A549 treated with ZK216348 at 1 μM for 4 hours (cell line): ENCODE measurements at places on chromosomes 4 and X. TPM values are rescaled to one million over a fixed set of nuclear protein-coding genes. Genes with fewer than 3 reads are reported as not detected.

CXCL11 gene
- not detected in 5 replicates for total RNA-seq

NPNT gene
- total RNA-seq = 0.22 to 0.60 TPM (median 0.37 TPM) in 5 replicates

DIAPH2 gene
- 2.7 to 5.4 TPM (median 4.9 TPM) in 5 replicates for total RNA-seq

TBX22 gene
- not detected in 5 replicates for total RNA-seq

IL2 gene
- total RNA-seq = not detected in 5 replicates

LINC00632 gene
- 1.1 to 2.3 TPM (median 1.8 TPM) in 5 replicates for total RNA-seq

TMEM35A gene
- total RNA-seq = not detected in 5 replicates

LGI2 gene
- 0.06 to 0.38 TPM (median 0.22 TPM) in 5 replicates for total RNA-seq

CLNK gene
- total RNA-seq = not detected in 5 replicates

PABPC1L2B gene
- not detected in 5 replicates for total RNA-seq

TBC1D9 gene
- total RNA-seq = 5.8 to 7.8 TPM (median 7.3 TPM) in 5 replicates

TASL gene
- total RNA-seq = not detected in 5 replicates

AREG gene
- 46.2 to 55.5 TPM (median 48.7 TPM) in 5 replicates for total RNA-seq

KCND1 gene
- 0.92 to 1.6 TPM (median 1.2 TPM) in 5 replicates for total RNA-seq

RASGEF1B gene
- total RNA-seq = not detected in 5 replicates

IL1RAPL2 gene
- total RNA-seq = not detected in 5 replicates

PARM1 gene
- 0.41 to 0.60 TPM (median 0.48 TPM) in 5 replicates for total RNA-seq

MAGEB1 gene
- not detected in 5 replicates for total RNA-seq

TIGD4 gene
- total RNA-seq = 0.14 to 0.35 TPM (median 0.26 TPM) in 5 replicates

RIBC1 gene
- 0.86 to 1.5 TPM (median 1.3 TPM) in 5 replicates for total RNA-seq

VCX gene
- not detected in 5 replicates for total RNA-seq

XK gene
- 0.31 to 0.56 TPM (median 0.37 TPM) in 5 replicates for total RNA-seq

TACC3 gene
- 80.9 to 99.4 TPM (median 87.8 TPM) in 5 replicates for total RNA-seq

TNMD gene
- not detected in 5 replicates for total RNA-seq

MAGEB17 gene
- total RNA-seq = not detected in 5 replicates

SUPT20HL2 gene
- total RNA-seq = not detected in 5 replicates

ZNF157 gene
- total RNA-seq = 0.06 to 0.15 TPM (median 0.07 TPM) in 3 of 5 replicates, not detected in the others

SCD5 gene
- 5.4 to 8.4 TPM (median 7.3 TPM) in 5 replicates for total RNA-seq

CT45A2 gene
- not detected in 5 replicates for total RNA-seq

RNF212 gene
- total RNA-seq = 1.5 to 2.5 TPM (median 1.7 TPM) in 5 replicates

UGT2A1 gene
- total RNA-seq = not detected in 5 replicates

CENPI gene
- total RNA-seq = 8.2 to 14.1 TPM (median 12.5 TPM) in 5 replicates

FGB gene
- 12.6 to 21.1 TPM (median 18.6 TPM) in 5 replicates for total RNA-seq

FRG1 gene
- 35.8 to 48.6 TPM (median 37.4 TPM) in 5 replicates for total RNA-seq

RBM47 gene
- 16.5 to 24.0 TPM (median 20.7 TPM) in 5 replicates for total RNA-seq

MAGED4 gene
- 0.24 to 15.1 TPM (median 11.3 TPM) in 5 replicates for total RNA-seq

PLS3 gene
- total RNA-seq = 169 to 245 TPM (median 193 TPM) in 5 replicates

CEP135 gene
- total RNA-seq = 3.2 to 6.7 TPM (median 4.9 TPM) in 5 replicates

PGAM4 gene
- 0.33 to 0.54 TPM (median 0.49 TPM) in 4 of 5 replicates, not detected in the other for total RNA-seq

FHIP1A gene
- total RNA-seq = 0.07 to 0.47 TPM (median 0.18 TPM) in 5 replicates

MAGEA12 gene
- 0.11 to 0.13 TPM (median 0.12 TPM) in 3 of 5 replicates, not detected in the others for total RNA-seq

AVPR2 gene
- total RNA-seq = not detected in 5 replicates

GLA gene
- 171 to 203 TPM (median 176 TPM) in 5 replicates for total RNA-seq

XAGE1A gene
- total RNA-seq = 14.6 to 60.9 TPM (median 33.9 TPM) in 5 replicates

KIT gene
- not detected in 5 replicates for total RNA-seq

PPP4R3C gene
- total RNA-seq = not detected in 5 replicates

TMEM164 gene
- total RNA-seq = 53.0 to 81.5 TPM (median 70.0 TPM) in 5 replicates

FATE1 gene
- total RNA-seq = not detected in 5 replicates

TMPRSS11B gene
- not detected in 5 replicates for total RNA-seq
